ENCODE measurements at places on chromosomes 4 and X.
A peak's percentile ranks its signal among the peaks of the same experiment; 100 is the strongest.

- peak; percentile 12 for DNase-seq
Observed at GRCh38 chr4:103934178-103934789, 214.5 kb upstream of the TACR3 start.

GRCh38 chr4:145839151-145839550 lies 99.5 kb downstream of the ZNF827 start:
- peak; percentile 14 for DNase-seq

GRCh38 chr4:187176261-187176910 lies 452.7 kb upstream of the FAT1 start:
- DNase-seq: no peak

- no peak for DNase-seq
Observed at GRCh38 chrX:153387345-153387744, 13.8 kb downstream of the PNMA6E start.

- DNase-seq: no peak
Observed at GRCh38 chr4:24801136-24801855, 5.9 kb downstream of the SOD3 start.

- no peak for DNase-seq
Observed at GRCh38 chrX:93594780-93595179, 78.6 kb downstream of the NAP1L3 start.

DNA sequence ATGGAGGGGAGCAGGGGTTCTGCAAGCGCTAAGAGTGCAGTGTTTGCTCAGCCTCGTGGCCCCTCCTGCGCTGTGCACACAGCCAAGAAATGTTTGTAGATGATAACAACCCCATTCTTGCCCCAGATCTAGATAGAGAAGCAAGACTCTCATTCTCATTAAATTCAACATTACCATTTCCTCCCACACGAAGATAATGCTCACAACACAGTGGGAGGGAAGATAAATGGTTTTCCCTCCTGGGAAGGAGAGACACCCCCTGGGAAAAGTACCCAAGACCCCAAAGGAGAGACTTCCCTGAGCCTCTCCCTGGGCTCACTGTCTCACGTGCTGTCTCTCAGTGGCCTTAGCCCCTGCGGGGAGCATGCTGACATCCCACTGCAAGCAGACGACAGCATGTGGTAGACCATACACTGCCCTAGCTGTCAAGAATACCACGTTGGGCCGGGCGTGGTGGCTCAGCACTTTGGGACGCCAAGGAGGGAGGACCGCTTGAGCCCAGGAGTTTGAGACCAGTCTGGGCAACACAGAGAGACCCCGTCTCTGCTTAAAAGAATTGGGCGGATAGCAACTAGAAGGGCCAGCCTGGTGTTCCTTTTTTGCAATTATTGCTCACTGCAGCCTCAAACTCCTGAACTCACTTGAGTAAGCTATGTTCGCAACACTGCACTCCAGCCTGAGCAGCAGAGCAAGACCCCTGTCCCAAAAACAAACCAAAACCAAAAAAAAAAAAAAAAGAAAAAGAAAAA lies 34.9 kb upstream of the IQSEC2 start:
- no peak for DNase-seq

DNA sequence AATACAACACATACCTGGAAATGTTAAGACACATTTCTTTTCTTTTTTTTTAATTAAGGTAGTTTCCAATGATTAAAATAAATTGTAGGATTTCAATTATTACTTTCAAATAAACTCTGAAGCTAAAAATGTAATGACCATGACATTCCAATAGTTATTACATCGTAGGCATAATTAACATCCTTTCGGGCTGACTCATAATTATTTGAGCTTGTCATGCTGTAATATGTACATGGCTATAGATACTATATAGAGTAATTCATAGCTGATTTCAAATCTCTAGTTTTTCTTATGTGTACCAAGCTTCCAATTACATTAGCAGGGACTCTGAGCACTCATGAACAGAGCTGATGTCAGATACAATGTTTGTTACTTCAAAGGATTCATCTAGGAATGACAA lies 125.7 kb upstream of the GABRG1 start:
- DNase-seq: no peak

GRCh38 chr4:36198861-36199260 lies 45.5 kb downstream of the ARAP2 start:
- no peak for DNase-seq

GRCh38 chrX:57596516-57596915 lies 4.7 kb downstream of the ZXDB start:
- DNase-seq: no peak

GRCh38 chrX:46279214-46279924 lies 265.9 kb downstream of the ZNF674 start:
- DNase-seq: peak; percentile 21

GRCh38 chr4:52998413-52998812 lies 136.3 kb downstream of the RASL11B start:
- no peak for DNase-seq

All from fibroblast of gingiva (primary cell).